ENCODE measurements at places on chromosomes 5 and 9.

GRCh38 chr5:146034127-146034526, 71.2 kb downstream of the PLAC8L1 start:
- H3K4me3 ChIP-seq = no peak overlapping the region
- H3K36me3 ChIP-seq = no peaks in the 10 kb centered on the region
- H3K27me3 ChIP-seq = peaks cover 2% of the 10 kb centered on the region
- DNase-seq = no peak

- no peaks in the 10 kb centered on the region for H3K36me3 ChIP-seq
- no peak overlapping the region for H3K27ac ChIP-seq
- H3K27me3 ChIP-seq = peaks cover 10% of the 10 kb centered on the region
- peaks cover 2% of the 10 kb centered on the region for H3K4me1 ChIP-seq
Measured at GRCh38 chr9:121485623-121486022, 14.0 kb downstream of the GGTA1 start.

DNA sequence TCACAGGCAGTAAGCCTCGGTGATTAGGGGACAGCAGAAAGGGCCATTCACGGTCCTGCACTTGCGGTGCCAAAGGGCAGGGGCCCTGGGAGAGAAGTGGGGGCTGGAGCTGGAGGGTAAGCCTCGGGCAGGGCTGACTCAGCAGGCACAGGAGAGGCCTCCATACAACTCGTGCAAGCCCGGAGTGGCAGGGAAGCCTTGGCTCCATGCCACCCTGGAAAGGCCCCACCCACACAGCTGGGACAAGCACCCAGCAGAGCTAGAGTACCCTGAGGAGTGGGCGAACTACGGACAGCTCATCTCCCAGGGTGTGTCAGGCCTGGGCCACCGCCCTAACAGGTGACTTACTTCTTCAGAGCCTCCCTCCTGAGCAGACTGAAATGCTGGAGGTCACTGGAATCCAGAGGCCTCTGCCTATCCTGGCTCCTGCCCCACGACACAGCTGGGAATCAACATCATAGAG, 5.6 kb upstream of the CAMK2A start:
- H3K4me3 ChIP-seq = no peak overlapping the region
- H3K4me1 ChIP-seq = no peaks in the 10 kb centered on the region
- no peak for DNase-seq
- peaks cover 14% of the 10 kb centered on the region for H3K27me3 ChIP-seq
- H3K36me3 ChIP-seq = no peaks in the 10 kb centered on the region
- H3K27ac ChIP-seq = no peak overlapping the region

DNA sequence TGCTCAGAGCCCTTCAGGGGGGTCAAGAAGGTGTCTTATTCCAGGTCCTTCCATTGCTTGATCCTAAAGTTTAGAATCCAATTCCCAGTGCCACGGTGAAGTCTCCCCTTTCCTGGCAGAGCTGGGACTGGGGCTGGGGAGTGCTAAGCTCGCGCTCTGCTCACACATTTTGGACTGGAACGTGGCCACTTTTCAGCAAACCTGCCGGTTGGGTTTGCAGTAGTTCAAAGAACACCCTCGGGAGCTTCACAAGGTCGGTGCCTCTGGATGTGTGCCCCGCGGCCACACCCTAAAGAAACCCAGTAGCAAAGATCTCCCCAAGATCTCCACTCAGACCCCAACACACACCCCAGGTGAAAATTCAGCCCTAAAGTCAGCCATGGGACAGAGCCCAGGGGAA, at the start of gene C9orf152:
Gene C9orf152 (minus strand): TSS at position 129 of the 400 bp plus-strand sequence. CDS start 580 bp downstream, outside the sequence.
- no peak for DNase-seq
- H3K4me3 ChIP-seq = no peak within 1 kb of the TSS
- H3K27ac ChIP-seq = no peak within 1 kb of the TSS

DNA sequence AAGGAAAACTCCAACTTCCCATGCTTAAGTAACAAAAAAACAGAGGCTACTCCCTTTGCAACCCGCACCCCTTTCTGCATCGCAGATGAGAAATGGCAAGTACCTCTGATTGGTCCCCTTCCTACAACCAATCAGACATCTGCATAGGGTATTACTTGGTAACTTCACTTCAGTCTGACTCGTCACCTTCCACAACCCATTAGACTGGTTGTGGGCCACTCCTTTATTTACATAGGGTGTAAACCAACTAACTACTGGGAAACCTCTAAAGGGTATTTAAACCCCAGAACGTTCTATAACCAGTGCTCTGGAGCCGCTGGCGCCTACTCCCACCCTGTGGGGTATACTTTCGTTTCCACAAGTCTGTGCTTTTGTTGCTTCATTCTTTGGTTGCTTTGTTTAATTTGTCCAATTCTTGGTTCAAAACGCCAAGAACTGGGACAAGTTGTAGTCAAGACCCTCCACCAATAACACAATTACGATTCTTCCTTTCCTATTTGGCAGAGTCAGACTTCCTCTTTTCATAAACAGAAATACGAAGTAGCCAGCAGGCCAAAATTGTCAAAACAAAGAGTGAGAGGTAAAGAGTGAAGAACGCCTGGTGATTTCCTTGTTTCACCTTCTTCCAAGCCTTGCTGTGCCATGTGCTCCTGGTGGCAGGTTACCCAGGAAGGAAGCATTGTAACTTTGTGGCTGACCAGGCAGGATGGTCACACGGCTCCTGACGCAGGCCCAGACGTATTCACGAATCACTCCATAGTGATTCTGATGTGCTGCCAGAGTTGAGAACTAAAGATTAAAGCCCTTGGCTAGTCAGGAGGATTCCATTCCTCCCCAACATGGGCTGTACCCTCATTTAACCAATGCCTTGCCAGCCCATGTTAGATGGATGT, 477.4 kb downstream of the ARHGEF28 start:
- H3K4me3 ChIP-seq = no peak overlapping the region
- peaks cover 6% of the 10 kb centered on the region for H3K27me3 ChIP-seq
- H3K4me1 ChIP-seq = no peaks in the 10 kb centered on the region
- DNase-seq = no peak

GRCh38 chr5:181005791-181006190, 17.1 kb downstream of the BTNL3 start:
- no peaks in the 10 kb centered on the region for H3K36me3 ChIP-seq
- no peak overlapping the region for H3K27ac ChIP-seq
- no peak for DNase-seq
- no peak overlapping the region for H3K4me3 ChIP-seq
- peaks cover 2% of the 10 kb centered on the region for H3K27me3 ChIP-seq

GRCh38 chr5:72067682-72068470, 39.4 kb upstream of the MAP1B start:
- no peaks in the 10 kb centered on the region for H3K36me3 ChIP-seq
- no peak overlapping the region for H3K27ac ChIP-seq
- H3K4me1 ChIP-seq = no peaks in the 10 kb centered on the region
- no peak for DNase-seq
- peaks cover 3% of the 10 kb centered on the region for H3K27me3 ChIP-seq

Measured in activated CD8-positive, alpha-beta T cell treated with anti-CD3 and anti-CD28 coated beads, Interleukin-2, amount 10 ng/mL, durations not matched to agents 7 days and 5 days (primary cell).